T-helper 2 cell (primary cell): ENCODE measurements at places on chromosomes 3 and 15.

GRCh38 chr3:43132870-43133636, 27.2 kb upstream of the POMGNT2 start:
- no peak for DNase-seq

GRCh38 chr3:45655906-45656305, 33.3 kb upstream of the SACM1L start:
- DNase-seq: no peak

DNA sequence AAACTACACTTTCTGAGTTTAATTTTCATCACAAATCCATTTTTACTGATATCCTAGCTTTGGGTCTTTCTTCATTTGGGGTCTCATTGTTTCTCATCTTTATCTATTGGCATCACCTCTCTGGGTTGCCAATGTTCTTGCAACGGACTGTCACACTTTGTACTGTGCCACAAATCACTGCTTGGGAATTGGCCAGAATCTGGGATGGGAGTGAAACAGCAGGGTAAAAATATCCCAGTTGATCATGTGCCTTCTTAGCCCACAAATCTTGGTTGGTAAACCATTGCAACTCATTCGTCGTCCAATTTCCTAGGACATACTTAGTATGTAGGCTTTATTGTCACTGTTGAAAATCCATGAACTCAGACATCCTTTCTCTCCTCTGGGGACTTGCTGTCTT, 698.5 kb downstream of the OTOL1 start:
- no peak for DNase-seq

DNA sequence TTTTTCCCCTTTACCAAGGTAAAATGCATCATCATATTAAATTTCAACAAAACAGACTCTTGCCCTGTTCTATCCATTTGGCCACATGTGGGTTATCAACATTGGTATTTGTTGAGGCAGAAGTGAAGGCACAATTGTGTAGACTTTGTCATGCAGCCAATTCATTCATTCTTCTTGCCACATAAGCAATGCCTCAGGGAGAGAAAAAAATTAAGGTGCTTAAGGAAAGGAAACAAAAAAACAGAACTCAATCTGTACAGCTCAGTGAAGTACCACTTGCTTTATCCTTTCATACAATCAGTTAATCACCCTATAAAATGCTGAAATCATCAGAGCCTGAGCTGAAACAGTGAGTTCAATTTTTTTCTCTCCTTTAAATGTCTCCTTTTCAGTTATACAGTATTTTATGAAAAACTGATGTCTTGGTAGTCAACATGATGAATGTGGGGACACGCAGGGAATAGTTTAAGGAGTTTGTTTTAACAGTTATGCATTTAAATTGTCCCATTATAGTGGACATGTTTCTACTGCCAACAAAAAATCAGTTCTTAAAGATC, 588.9 kb downstream of the MFSD1 start:
- DNase-seq: no peak

GRCh38 chr3:157123621-157124020, 36.3 kb downstream of the CCNL1 start:
- DNase-seq: no peak
